ENCODE measurements at places on chromosomes 5 and 9. TPM values are rescaled to one million over a fixed set of nuclear protein-coding genes. Genes with fewer than 3 reads are reported as not detected.

GRCh38 chr9:17332115-17332514 lies 197.3 kb downstream of the CNTLN start:
- no peak for DNase-seq

DNA sequence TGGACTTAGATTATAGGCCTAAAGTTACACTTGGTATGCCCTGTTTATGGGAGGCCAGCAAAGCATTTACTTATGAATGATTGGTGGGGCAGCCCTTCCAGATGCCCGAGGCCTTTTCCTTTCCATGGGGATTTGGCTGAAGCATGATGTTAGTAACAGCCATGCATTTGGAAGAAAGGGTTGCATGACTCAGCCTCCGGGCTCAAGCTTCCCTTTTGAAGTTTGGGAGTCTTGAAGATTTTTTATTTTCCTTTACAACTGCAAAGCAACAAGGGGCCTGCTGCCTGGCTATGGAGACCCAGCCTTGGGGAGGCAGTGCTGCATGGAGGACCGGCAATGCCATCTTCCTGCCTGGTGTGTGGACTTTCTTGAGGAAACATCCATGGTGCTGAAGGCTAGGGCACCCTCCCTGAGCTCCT lies 244.7 kb downstream of the ICE1 start:
- no peak for DNase-seq

Gene GRM6
- total RNA-seq, result 0.27 TPM

Gene WDR31
- 2.4 TPM for total RNA-seq

Gene FSTL4
- 32.8 TPM for total RNA-seq
